ENCODE measurements at places on chromosomes 1 and 21. TPM values are rescaled to one million over a fixed set of nuclear protein-coding genes. Genes with fewer than 3 reads are reported as not detected.

Gene PPIAL4G
- total RNA-seq, result not detected

Gene LYPLAL1
- total RNA-seq, result 15.4 TPM

Gene GRIK3
- total RNA-seq, result not detected

Gene PTPN7
- total RNA-seq, result not detected

Gene SLC16A4
- 36.8 TPM for total RNA-seq

Gene LCE6A
- not detected for total RNA-seq

Gene CLCN6
- 12.6 TPM for total RNA-seq

Gene NTRK1
- 0.09 TPM for total RNA-seq

DNA sequence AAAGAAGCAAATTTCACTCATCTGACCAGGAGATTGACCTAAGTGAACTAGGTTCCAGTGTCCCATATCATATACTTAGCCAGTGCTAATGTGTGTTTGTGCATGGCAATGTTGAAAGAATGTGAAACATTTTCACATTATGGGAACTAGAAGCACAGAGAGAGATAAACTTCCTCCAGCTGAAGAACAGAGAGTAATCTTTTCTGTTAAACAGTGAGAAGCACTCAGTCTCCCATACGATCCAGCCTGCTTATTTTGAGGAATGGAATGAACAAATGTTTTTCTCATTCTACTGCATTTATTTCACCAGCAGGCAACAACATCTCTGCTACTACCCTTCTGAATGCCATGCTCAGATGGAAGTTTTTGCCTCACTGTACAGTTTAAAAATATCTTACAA lies 170.5 kb downstream of the TTLL7 start:
- no peak for DNase-seq

DNA sequence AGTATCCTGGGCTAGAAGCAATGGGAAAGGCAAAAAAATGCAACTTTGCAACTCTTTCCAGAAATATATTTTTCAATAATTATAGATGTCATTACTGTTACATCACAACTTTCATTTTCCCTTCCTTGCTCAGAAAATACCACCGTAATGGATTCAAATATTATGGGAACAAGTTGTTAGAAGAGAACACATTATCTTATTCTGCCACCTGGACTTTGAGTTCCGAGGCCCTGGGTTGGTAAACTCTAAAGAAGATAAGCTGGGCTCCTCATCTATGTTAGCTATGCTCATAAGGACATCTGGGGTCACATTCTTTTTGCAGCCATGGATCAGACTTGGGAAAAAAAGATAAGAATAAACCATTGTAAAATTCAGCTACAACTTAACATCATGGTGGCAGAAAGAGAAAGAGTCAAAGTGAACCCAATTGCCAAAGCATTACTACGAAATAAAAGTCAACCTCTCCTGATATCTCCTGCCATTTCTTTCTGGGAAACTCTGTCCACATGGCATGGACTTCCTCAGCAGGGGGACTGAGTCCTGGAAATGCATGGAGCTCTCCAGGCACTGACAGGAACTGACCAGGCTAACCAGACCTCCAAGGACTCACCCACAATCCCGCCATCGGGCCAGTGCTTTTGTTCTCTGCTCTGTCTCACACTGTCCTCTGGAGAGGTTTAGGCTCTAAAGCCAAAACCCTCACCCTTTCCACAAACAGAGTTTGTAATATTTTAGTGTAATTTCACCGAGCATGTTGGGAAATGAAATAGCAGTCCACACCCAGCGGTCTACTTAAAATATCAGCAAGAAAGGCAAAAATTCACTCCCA lies 499.1 kb upstream of the RUNX1 start:
- DNase-seq, result peak; percentile 30

- DNase-seq, result no peak
These were observed 67.6 kb downstream of the RGS13 start for GRCh38 chr1:192703283-192704206.

- peak; percentile 45 for DNase-seq
These were observed at the start of gene MTMR11 for GRCh38 chr1:149936170-149936991. MTMR11 (minus strand) TSS chr1:149936879; CDS start chr1:149936647, 232 bp downstream.

- no peak for DNase-seq
These were observed 88.7 kb downstream of the PLPP3 start for GRCh38 chr1:56490619-56491018.

GRCh38 chr1:186980400-186980799 lies 151.7 kb downstream of the PLA2G4A start:
- DNase-seq, result no peak

GRCh38 chr1:238296371-238296770 lies 405.6 kb upstream of the ZP4 start:
- DNase-seq, result no peak

GRCh38 chr1:223229756-223230155 lies 86.7 kb upstream of the TLR5 start:
- DNase-seq, result no peak

- no peak for DNase-seq
These were observed 7.3 kb upstream of the DISC1 start for GRCh38 chr1:231619257-231619634.

GRCh38 chr1:66394603-66395002 lies 139.3 kb upstream of the SGIP1 start:
- no peak for DNase-seq

DNA sequence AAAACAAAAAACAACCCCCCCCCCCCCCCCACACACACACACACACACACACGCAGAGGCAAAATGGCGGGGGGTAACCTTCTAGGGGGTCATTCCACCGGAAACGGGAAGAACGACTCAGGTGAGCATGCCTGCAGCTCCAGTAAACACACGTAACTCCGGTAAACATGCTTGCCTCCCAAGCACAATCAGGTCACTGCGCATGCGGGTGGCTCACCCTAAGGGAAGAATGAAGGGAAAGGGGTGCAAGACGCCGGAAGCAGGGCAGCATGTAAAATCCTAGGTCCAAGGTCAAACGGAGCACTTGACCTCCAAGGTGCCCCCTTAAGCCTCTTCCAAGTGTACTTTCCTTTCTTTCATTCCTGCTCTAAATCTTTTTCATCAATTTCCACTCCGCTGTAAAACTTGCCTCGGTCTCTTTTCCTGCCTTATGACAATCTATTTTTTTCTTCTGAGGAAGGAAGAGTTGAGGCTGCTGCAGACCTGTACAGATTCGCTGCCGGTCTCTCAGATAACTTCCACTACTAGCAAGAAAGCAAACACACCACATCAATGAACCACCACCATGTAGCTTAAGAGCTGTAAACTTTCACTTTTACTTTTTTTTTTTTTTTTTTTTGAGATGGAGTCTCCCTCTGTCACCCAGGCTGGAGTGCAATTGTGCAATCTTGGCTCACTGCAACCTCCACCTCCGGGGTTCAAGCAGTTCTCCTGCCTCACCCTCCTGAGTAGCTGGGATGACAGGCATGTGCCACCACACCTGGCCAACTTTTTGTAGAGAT lies 21.0 kb upstream of the CBR3 start:
- DNase-seq, result no peak

DNA sequence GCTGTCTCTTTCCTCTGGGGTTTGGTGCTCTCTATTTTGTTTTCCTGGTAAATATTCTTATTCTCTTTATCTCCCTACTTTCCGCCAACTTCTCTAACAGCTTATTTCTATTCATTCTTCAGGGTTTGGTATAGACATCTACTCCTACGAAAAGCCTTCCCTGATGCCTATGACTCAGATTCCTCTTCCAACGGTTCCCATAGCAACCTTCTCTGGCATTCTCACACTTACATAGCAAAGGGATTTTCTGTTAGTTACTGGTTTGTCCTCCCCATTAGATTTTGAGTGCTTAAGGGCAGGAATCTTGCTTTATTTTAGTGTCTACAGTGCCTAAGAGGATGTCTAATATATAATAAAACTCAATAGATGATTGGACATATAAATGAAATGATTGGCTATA lies 407.6 kb upstream of the DEPDC1 start:
- peak; percentile 28 for DNase-seq

DNA sequence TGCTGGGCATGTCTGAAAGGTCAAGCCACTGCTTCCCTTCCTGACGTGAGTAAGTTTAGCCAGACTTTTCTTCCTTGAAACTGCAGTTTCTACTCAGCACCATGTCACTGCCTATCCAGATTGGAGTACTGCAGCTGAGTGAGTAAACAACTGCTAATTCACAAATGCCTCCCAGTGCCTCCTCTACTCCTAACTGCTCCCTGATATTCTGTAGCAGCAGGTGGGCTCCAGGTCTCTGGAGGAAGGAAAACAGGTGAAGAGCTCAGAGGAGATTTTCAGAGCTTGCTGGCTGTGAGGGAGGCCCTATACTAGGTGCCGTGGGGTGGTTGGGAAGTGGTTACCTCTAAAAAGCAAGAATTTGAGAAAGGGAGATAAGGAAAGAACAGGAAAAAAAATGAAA lies 96.5 kb downstream of the KIF14 start:
- no peak for DNase-seq

GRCh38 chr21:25283720-25284119 lies 323.6 kb downstream of the MRPL39 start:
- peak; percentile 75 for DNase-seq

GRCh38 chr1:94738371-94738770 lies 81.8 kb upstream of the SLC44A3 start:
- no peak for DNase-seq

DNA sequence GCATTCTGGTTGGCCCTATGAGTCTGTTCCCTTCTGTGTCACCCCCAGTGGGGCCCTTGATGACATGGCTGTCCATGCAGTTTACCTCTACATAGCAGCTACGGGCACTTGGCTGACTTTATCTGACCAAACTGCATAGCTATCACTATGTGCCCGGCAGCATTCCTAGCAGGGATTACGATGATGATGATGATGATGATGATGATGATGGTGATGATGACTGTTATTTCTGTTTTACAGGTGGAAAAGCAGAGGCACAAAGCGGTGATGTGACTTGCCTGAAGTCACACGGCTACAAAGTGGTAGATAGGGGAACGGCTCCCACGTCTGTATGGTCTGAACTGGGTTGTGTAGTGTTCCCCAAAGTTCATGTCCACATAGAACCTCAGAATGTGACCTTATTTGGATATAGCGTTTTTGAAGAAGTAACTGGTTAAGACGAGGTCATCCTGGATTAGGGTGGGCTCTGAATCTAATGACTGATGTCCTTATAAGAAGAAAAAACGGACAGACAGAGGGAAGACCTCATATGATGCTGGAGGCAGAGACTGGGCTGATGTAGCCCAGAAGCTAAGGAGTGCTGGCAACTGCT lies 57.6 kb downstream of the RUNX1 start:
- DNase-seq, result no peak

DNA sequence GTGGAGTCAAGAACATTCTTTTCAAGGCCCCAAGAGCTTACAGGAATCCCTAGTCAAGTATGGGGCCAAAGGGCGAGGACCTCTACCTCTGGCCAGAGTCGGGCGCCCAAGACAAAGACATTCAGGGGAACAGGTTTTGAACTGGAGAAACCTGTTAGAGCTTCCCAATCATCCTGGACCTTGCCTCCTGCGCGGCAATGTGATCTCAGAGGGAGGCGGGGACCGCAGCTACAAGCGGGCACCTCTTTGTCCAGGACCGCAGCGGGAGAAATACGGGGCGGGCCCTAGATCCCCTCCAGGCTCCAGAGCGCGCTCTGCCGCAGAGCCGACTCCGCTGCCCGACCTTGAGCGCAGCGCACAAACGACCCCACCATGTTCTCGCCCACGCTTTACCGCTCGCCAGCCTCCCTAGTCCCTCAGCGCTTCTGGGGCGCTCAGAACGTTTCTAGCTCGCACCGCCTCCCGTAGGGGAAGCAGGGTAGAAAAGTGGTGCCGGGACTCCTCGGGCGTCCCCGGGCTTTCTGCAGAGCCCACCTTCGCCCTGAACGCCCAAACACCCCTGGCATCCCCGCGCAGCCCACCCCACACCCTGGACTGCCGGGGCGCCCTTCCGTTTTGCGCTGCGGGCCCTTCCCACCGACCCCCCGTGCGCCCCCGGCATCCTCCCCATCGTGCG lies 28.1 kb downstream of the RABIF start:
- peak; percentile 11 for DNase-seq

DNA sequence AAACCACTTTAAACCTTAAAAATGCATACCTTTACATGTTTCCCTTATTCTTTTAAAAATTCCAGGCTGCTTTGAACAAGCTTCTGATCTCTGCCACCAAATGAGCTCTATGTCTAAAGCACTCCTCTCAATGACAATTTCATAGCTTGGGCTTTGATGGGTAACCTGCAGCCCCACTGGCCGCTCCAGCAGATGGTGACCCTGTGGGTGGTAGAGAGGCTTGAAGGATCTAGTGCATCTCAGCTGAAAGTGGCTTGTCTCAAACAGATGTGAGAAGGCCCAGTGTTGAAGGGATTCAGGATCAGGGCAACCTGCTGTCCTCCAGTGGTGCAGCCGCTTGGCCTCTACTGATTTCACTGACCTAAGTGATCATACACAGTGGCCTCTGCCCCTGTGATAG lies 84.7 kb upstream of the IRF2BP2 start:
- DNase-seq, result no peak

DNA sequence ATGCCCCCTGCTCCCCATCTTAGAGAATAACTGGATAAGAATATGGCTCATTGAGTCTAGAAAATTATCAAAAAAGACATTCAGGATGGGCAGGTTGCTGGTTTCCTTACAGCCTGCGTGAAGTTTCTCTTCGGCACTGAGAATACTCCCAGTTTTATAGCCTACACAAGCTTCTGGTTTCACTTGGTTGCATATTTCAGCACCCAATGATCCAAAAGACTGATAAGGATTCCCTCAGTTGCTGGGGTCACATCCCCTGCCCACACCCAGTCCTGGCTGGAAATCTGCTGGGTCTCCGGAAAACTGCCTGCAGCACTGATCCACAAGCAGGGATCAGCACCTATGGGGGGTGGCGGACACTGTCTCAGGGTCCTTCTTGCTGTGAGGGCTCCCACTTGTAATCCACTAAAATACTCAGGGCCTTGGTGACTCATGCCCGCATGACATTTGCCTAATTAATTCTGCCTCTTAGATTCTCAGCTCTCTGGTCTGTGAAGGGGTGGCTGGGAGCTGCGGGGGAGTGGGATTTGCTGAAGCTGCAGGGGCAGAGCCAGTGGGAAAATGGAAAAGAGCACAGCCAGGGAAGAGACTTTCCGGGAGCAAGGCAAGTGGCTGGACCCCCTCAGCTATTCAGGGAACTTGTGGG lies 142.5 kb downstream of the ZNF648 start:
- DNase-seq, result no peak

DNA sequence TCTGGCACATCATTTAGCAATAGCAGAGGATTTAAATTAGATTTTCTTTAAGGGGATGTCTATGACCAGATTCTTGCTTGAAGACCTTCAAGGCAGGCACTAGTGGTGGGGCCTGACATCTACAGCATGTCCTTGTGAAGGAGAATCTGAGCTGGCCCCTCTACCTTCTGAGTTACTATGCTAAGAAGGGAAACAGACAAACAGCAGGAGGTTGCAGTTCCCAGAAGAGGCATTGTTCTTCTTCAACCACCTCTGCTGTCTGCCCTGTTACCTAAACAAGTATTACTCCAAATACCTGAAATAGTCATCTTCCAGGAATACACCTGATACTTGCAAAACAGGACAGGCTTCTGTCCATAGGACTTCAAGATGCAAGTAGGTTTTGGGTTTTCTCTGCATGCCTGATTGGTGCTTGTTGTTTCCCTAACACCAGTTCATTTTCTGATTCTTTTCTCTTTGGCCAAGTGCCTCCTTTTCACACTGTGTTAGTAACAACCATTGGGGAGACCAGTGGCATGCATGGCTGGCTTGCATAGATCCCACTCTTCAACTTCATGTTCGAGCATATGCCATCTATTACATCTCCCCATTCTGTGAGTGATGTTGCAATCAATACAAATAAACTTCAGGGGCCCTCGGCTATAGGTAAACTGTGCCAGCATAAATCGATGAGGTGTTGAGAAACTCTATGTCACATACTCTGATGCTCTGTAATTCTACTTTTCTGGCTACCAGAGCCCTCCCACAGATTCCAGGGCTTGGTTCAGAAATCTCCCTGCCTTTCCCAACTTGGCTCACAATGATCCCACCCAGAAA lies 93.0 kb upstream of the DUSP10 start:
- DNase-seq, result no peak

- DNase-seq, result peak; percentile 22
These were observed 136.5 kb downstream of the ZZZ3 start for GRCh38 chr1:77545970-77546369.
